ENCODE measurements at places on chromosomes 2 and 18.

GRCh38 chr2:213475433-213475832 lies 191.2 kb downstream of the SPAG16 start:
- DNase-seq: no peak

DNA sequence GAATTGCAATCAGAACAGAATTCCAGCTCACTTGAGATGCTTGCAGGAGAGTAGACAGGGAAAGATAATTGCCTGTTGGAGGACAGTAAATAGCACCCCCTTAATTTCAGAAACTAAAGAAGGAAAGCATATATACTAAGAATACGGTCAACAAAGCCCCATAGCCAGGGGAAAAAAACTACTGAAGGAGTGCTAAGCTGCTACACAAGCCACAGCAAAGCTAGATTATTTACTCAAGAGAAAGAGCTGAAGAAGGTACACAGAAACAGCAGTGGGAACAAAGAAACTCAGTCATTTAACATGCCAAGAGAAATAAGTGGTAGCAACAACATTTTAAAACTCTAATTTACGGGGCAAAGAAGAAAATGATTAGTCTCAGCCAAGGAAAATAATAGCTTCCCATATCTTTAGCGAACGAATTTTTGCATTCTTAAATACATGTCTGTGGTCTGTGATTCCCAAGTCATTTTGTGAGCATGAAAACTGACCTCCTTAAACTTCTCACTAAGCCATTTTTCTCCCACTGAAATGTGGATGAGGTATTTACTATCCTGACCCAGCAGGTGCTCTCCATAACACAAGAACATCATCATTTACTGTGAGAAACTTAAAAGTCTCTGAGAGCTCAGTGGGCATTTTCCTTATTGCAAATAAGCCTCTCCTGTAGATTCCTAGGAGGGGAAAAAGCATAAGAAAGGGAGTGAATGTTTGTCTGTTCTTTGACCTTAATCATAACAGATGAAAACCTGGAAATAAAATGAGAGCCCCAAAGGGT lies 196.0 kb downstream of the PAX3 start:
- DNase-seq: no peak

- no peak for DNase-seq
Measured at GRCh38 chr2:135552887-135553286, 21.6 kb downstream of the R3HDM1 start.

GRCh38 chr2:231682603-231683291 lies 25.6 kb upstream of the PTMA start:
- peak; percentile 80 for DNase-seq

- DNase-seq: no peak
Measured at GRCh38 chr2:43885132-43885632, 46.4 kb downstream of the ABCG8 start.

- DNase-seq: no peak
Measured at GRCh38 chr2:48849770-48850169, 94.2 kb upstream of the LHCGR start.

GRCh38 chr2:27667446-27667845 lies 3.8 kb downstream of the SLC4A1AP start:
- no peak for DNase-seq

DNA sequence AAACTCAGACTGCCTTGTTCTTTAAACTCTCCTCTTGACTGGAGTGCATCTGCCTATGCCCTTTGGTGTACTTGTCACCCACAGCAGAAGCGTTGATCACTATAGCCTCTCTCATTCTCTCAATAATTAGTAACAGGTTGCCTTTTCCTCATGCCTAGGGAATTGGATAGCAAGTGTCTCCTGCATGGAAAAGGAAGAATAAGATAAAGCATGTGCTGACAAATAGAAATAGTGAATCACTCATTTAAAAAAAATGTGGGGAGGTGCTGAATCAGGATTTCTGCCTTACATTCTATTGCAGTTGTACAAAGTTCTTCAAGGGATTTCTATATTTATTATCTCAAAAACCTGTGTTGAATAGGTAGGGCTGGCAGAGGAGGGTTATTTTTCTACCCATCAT lies 323.0 kb downstream of the TXNL1 start:
- no peak for DNase-seq

GRCh38 chr2:37059841-37060240 lies 24.3 kb downstream of the HEATR5B start:
- DNase-seq: no peak

GRCh38 chr18:78692105-78692504 lies 287.5 kb upstream of the SALL3 start:
- DNase-seq: no peak

GRCh38 chr2:75047189-75047991 lies 88.9 kb downstream of the POLE4 start:
- no peak for DNase-seq

DNA sequence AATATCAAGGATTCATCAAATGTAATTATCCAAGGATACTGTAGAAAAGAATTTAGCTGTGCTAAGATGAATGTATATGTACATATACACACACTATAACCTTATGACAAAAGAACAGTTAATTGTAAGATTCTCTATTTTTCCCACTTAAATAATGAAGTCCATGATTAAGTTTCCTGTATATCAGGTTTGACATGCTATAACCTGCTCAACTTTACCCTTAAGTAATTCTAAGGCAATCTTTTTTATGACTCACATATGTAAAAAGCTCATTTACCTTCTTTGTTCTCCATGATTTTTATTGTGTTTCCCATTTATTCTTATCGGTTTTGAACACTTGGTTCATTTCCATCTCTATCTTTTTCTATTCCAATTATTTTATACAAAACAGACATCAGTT lies 1213.1 kb upstream of the SLC39A10 start:
- no peak for DNase-seq

GRCh38 chr2:54500404-54501205 lies 44.5 kb downstream of the SPTBN1 start:
- DNase-seq: no peak

DNA sequence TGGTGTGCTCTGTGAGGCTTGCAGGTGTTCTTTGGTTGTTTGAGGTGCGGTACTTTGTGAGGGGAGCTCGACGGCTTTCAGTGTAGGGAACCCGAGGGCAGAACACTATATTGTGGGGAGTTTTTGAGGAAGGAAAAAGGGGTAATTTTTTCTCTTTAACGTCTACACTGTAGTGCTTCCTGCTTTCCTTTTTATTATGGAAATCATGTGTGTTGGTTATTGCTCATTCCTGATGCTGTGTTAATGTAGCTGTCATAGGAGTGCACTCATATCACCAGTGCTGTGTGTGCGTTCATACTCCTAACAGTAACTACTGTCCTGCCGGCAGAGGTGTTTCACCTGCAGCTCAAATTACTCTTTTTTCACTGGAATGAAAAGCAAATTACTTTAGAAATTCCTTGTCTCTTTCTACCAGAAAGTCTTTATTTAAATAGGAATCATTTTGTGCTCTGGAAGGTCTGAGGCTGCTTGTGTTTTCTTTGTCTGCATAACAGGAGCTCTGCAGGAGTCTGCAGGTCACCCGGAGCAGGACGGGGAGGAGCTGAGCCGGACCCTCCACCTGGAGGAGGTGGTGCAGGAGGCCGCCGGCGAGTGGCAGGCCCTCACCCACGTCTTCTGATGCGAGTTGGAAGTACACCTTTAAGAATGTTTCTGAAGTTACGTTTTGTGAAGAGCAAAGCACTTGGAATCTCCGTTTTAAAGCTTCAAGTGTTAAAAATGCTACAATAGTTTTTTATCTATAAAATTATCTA lies 145.5 kb downstream of the ZNF236 start:
- DNase-seq: no peak

DNA sequence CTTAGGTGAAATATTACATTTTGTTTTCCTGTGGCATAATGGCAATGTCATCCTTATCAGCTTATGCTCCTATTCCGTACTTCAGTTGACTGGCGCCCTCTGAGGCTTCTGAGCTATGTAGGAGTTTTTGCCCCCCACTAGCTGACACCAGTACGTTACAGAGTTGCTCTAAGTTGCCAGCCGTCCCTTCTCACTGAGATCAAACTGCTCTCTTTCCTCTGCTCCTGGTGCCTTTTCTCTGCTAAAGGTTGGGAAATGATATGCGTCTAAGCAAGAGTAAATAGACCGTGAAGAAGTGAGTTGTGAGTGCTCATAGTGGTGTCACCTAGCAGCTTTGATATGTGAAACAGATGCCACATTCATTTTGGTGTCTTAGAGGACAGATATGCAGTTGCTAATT lies 99.2 kb downstream of the RAPGEF4 start:
- no peak for DNase-seq

- no peak for DNase-seq
Measured at GRCh38 chr2:143844986-143845385, 674.9 kb downstream of the ZEB2 start.

- DNase-seq: no peak
Measured at GRCh38 chr18:45441110-45441847, 174.0 kb upstream of the SLC14A2 start.

GRCh38 chr18:25230658-25231326 lies 121.2 kb downstream of the ZNF521 start:
- DNase-seq: no peak

GRCh38 chr2:173667014-173667413 lies 298.2 kb downstream of the SP3 start:
- DNase-seq: no peak

GRCh38 chr2:96097951-96098823 lies 18.2 kb downstream of the ADRA2B start:
- DNase-seq: no peak

GRCh38 chr18:62450175-62450545 lies 72.7 kb upstream of the ZCCHC2 start:
- DNase-seq: no peak

DNA sequence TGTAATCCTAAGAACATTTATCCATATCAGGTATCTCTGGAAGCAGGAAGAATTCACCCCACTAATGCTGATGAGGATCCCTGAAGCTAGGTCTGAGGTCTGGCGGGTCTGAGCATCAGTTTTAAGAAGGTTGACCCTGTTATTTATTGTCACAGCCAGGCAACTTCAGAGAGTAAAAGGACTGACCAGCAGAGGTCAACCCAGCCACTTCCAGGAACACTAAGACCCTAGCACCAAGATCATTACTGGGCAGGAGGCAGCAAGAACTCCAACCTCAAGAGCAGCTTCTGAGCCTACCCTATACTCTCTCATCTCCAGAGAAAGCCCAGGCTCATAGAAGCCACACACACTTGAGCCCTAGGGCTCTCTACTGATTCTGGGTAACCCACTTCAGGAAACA lies 901.4 kb downstream of the DCDC2C start:
- DNase-seq: peak; percentile 14

- DNase-seq: no peak
Measured at GRCh38 chr2:19547321-19547720, 188.9 kb upstream of the OSR1 start.

DNA sequence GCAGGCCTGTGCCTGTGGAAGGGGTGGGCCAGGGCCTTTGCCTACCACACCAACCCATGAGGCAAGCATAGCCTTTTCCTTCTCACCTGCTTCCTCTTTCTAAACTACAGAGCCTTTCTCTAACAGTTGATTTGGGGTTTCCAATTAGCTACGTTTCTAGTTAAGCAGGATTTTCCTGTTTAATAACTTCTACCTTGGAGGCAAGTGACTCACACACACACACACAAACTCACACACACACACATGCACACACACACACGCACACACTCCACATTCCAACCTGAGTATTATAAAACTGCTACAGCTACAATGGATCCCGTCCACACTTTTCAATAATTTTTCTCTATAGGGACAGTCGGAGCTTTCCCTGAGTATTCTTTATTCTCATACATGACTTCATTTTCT lies 84.9 kb downstream of the SOX11 start:
- DNase-seq: no peak

GRCh38 chr2:29070526-29070925 lies 3.8 kb downstream of the PCARE start:
- DNase-seq: no peak

DNA sequence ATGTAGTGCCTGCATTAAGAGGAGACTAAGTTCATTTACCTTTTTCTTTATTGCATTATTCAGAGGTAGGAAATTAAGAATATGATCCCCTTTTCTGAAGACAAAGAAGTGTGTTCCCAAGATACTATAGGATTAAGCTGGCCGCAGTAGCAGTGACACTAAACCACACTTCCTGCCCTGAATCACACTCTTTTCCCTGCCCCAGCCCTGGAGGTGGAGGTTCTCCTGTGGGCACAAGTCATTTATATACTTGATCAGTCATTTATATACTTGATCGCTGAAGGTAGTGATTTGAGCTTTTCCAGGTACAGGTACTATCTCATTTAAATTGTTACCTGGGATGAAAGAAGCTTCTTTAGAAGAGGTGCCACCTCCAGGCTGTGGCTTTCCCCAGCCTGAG lies 78.6 kb downstream of the ARMC9 start:
- no peak for DNase-seq

DNA sequence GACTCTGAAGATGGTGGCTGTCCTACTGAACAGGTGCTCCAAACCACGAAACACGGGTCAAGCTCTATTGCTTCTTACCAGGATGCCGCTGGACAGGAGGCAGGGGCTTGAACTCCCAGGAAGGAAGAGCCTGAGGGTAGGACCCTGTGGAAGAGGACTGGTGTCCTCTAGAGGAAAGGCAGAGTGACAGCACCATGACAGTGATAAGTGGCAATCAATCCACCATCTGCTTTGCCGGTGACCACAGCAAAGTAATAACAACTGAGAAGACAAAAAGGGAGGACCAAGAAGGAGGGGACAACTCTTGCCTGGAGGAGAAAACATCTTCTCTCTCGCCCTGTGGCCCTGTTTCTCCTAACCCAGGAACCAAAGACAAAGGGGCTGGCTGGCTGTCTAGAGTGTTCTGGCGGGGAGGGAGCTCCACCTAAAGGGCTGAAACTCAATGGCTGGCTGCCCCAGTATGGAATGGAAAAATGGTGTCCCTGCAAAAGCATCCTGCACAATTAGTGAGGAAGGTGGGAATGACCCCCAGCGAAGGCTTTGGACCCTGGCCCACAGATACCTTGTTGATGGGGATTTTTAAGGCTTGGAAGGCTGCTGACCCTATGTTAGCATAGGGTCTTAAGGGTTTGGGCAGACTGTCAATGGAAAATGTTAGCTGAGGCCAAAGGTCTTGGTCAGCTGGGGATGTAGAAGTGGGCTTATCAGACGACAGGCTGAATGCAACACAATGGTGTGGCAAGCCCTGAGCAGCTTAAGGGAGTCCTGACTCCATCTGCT lies 35.4 kb downstream of the PROC start:
- DNase-seq: peak; percentile 65

- peak; percentile 40 for DNase-seq
Measured at GRCh38 chr2:170812710-170813600, 3.7 kb upstream of the GAD1 start.

- DNase-seq: peak; percentile 43
Measured at GRCh38 chr2:222776792-222777191, 84.0 kb upstream of the ACSL3 start.
